ENCODE measurements at places on chromosomes 5 and 9. TPM values are rescaled to one million over a fixed set of nuclear protein-coding genes. Genes with fewer than 3 reads are reported as not detected.

Gene ST8SIA4
- 20.7 TPM for total RNA-seq

Gene THBS4
- 0.10 TPM for total RNA-seq

Gene BHMT2
- total RNA-seq, result not detected

Gene ZNF454
- total RNA-seq, result not detected

Gene RNF180
- not detected for total RNA-seq

Gene AK8
- total RNA-seq, result 0.63 TPM

Gene PFDN1
- total RNA-seq, result 68.2 TPM

Gene FUBP3
- 20.9 TPM for total RNA-seq

Gene ALDH7A1
- total RNA-seq, result 0.31 TPM

Gene GLRA1
- not detected for total RNA-seq

Gene LCN10
- not detected for total RNA-seq

Gene FAM81B
- total RNA-seq, result 1.8 TPM

Gene MVB12B
- 9.4 TPM for total RNA-seq

Gene FCHO2
- 3.3 TPM for total RNA-seq

Gene SNCAIP
- total RNA-seq, result not detected

Gene LCN9
- not detected for total RNA-seq

Gene SH2D3C
- 12.6 TPM for total RNA-seq

Gene NIM1K
- total RNA-seq, result 0.21 TPM

Gene FNBP1
- 193 TPM for total RNA-seq

Gene PRRX2
- total RNA-seq, result not detected

Gene ADAMTS19
- not detected for total RNA-seq

Gene ANKRD18A
- 2.0 TPM for total RNA-seq

Gene PDGFRB
- 0.94 TPM for total RNA-seq

Gene DIPK1B
- total RNA-seq, result 2.7 TPM
